ENCODE measurements at places on chromosomes 6 and 20. TPM values are rescaled to one million over a fixed set of nuclear protein-coding genes. Genes with fewer than 3 reads are reported as not detected.

- no peak for DNase-seq
These were observed 97.9 kb downstream of the HUS1B start for GRCh38 chr6:558959-559358.

MOXD1 gene
- polyA plus RNA-seq: 2.3 TPM

DNA sequence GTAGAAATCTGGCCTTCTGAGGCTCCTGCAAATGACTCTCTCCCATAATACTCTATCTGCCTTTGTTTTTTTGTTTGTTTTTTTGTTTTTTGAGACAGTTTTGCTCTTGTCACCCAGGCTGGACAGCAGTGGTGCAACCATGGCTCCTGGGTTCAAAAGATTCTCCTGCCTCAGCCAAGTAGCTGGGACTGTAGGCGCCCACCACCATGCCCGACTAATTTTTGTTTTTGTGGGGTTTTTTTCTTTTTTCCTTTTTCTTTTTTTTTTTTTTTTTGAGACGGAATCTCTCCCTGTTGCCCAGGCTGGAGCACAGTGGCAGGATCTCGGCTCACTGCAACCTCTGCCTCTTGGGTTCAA lies 16.6 kb upstream of the STK38 start:
- DNase-seq: no peak

FAM209B gene
- 0.38 TPM for polyA plus RNA-seq

- DNase-seq: no peak
These were observed 21.3 kb downstream of the CEP85L start for GRCh38 chr6:118630067-118630466.

- DNase-seq: no peak
These were observed 598 bp downstream of the OGFR start for GRCh38 chr20:62805155-62805710.

GRCh38 chr6:169800668-169801395 lies 49.4 kb downstream of the ERMARD start:
- DNase-seq: no peak

GRCh38 chr6:3506751-3507383 lies 50.0 kb upstream of the SLC22A23 start:
- no peak for DNase-seq

All from keratinocyte (primary cell).